ENCODE measurements at places on chromosomes 16 and 17.
A peak's percentile ranks its signal among the peaks of the same experiment; 100 is the strongest.

DNA sequence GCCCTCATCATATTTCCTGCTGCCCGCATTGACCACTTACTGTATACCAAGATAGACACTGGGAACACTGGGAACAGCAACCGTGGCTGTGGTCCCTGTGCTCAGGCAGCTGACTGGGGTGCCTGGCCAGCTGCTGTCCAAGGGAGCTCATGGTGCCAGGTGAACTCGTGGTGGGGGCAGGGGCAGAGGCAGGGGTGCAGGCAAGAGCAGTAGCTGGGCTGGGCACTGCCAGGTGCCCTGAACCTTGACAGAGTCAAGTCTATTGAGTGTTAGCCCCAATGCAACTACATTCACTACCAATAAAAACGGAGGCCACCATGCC is 202.5 kb downstream of the C16orf78 start:
- DNase-seq: no peak

- no peak for DNase-seq
Measured at GRCh38 chr16:3718628-3719027, 1.3 kb upstream of the TRAP1 start.

DNA sequence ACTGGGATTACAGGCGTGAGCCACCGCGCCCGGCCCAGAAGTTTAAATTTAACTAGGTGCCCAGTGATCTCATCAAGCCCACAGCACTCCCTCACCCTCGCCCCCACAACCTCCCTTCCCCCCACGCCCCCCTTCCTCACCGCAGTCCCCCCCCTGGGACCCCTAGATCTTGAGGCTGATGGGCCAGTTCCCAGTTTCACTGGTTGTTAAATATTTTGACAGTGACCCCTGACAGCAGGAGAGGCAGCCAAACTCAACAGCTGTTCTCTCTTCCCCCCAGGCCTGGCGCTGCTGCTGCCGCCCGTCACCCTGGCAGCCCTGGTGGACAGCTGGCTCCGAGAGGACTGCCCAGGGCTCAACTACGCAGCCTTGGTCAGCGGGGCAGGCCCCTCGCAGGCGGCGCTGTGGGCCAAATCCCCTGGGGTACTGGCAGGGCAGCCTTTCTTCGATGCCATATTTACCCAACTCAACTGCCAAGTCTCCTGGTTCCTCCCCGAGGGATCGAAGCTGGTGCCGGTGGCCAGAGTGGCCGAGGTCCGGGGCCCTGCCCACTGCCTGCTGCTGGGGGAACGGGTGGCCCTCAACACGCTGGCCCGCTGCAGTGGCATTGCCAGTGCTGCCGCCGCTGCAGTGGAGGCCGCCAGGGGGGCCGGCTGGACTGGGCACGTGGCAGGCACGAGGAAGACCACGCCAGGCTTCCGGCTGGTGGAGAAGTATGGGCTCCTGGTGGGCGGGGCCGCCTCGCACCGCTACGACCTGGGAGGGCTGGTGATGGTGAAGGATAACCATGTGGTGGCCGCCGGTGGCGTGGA is 15.6 kb downstream of the QPRT start:
- DNase-seq: no peak

- no peak for DNase-seq
Measured at GRCh38 chr16:30858111-30858495, 35.8 kb downstream of the BCL7C start.

DNA sequence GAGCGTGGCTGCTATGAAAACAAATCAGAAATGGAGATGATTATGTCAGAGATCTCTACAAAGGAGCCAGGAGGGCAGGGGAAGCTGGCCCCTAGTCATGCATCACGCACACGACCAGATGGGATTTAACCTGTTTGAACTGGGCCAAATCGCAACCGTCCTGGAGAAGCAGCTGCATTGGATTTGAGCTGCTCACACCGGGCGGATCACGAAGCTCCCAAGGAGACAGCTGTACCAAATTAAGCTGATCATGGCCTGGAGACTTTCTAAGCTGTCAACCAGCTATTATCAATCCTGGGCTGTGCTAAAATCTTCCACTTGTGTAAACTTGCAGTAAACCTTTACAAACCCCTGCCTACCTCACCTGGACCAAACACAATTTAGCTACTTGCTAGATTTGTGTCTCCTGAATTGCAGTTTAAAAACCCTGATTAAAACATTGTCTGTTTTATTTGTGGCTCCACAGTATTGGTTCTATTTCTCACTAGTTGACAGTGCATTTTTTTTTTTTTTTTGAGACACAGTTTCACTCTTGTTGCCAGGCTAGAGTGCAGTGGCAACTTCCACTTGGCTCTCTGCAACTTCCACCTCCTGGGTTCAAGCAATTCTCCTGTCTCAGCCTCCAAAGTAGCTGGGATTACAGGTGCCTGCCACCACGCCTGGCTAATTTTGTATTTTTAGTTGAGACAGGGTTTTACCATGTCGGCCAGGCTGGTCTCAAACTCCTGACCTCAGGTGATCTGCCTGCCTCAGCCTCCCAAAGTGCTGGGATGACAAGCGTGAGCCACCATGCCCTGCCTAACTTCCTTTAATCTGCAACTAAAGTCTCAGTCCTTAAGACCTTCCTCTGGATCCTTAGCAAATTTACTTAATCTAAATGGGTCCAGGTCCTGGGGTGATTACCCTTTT is 98.3 kb upstream of the GRIN2A start:
- DNase-seq: no peak

GRCh38 chr16:11232852-11233726 is 22.9 kb downstream of the SOCS1 start:
- DNase-seq: peak; percentile 60

DNA sequence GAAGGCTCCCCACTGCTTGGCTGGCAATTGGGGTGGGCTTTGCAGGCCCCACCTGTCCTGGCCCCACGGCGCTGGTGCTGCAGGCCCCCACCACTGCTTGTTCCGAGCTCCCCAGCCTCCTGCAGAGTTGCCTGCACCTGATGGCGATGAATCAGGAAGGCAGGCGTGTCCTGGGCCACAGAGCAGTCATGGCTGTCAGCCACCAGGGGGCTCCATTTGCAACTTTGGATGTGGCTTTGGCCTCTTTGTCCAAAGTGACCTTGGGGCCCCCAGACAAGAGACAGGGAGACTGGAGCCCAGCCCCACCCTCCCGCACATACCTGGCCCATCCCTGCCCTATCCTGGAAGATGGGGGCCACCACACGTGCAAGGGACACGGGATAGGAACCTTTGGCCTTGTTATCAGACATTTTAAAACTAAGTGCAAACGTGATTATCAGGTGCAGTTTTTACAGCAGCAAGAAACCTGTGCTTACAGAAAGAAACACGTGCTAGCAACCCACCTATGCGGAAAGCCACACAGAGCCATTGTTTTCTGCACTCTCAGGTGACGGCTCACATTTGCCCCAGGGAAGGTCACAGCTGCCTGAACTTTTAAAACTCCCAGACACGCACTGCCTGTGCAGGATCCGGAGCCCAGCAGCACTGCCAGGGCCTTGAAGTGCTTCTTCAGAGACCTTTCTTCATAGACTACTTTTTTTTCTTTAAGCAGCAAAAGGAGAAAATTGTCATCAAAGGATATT is at the start of gene DNASE1:
DNASE1 (plus strand) TSS at position 443 of the 743 bp plus-strand sequence. CDS start 683 bp downstream, outside the sequence.
- no peak for DNase-seq

DNA sequence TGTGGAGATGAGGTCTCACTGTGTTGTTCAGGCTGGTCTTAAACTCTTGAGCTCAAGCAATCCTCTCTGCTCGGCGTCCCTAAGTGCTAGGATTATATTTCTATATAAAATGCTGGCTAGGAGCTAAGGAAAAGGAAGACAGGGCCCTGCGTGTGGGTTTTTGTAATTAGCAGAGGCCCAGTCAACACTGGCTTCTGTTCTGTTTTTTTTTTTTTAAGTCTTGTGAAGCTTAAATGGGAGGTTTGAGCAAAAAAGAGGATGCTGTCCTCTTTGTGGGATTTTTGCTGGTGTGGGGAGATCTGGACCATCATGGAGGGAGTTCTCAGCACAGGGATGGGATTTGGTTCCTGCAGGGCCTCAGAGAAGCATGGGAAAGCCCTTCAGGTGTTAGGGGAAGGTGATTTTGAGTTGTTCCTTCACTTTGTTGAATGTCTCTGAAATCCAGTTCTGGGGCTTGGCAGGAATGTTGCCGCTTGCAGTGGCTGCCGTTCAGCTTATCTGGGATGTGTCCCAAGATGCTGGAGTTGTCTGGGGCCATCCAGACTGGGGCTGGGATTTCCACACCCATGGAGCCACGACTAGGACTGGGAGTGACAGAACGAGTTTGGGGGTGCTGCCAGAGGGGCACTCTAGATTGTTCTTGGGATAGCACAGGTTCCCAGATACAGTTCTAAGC is 4.2 kb downstream of the PYCARD start:
- DNase-seq: no peak

- no peak for DNase-seq
Measured at GRCh38 chr16:20868890-20869289, 31.3 kb downstream of the DCUN1D3 start.

DNA sequence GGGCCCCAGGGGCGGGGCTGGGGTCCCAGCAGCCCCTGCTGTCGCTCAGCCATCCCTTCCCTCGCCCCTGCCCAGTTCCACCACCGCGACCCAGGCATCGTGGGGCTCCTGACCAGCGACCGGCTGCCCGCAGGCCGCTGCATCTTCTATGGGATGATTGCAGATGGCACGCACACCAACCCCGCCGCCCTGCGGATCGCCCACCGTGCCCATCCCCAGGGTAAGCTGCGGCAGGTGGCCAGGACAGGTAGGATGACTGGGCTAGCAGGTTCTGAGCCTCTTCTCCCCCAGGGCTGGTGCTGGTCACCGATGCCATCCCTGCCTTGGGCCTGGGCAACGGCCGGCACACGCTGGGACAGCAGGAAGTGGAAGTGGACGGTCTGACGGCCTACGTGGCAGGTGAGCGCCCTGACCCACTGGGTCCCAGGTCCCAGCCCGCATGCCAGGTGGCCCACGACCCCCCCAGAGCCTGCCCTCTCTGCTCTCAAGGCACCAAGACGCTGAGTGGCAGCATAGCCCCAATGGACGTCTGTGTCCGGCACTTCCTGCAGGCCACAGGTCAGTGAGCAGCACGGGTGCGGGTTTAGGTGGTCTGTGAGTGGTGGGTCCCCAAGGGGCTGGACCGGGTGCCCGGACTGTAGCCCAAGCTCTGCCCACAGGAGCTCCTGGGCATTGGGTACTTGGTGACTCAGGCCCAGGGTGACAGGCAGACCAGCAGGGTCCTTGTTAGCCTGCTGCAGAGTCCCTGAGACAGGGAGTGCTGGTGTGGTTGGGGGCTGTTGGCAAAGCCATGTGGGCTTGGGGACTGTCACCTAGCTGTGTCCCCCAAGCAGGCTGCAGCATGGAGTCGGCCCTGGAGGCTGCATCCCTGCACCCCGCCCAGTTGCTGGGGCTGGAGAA is 2.8 kb downstream of the CEMP1 start:
- no peak for DNase-seq

DNA sequence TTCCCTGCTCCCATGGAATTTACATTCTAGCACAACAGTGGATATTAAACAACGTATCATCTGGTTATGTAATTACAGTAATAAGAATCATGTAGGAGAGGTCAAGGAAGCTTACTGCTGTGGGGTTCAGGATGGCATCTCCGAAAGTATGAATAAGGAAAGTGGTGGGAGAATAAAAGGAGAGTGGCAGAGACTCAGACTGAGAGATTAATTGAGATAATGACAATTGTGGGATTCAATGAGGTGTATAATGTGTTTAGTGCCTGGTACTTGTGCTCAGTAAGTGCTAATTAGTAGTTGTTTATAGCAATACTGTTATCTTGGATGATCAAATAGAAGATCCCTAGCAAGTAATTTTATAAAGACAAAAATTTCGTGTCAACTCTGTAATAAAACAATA is 45.3 kb downstream of the NF1 start:
- no peak for DNase-seq

DNA sequence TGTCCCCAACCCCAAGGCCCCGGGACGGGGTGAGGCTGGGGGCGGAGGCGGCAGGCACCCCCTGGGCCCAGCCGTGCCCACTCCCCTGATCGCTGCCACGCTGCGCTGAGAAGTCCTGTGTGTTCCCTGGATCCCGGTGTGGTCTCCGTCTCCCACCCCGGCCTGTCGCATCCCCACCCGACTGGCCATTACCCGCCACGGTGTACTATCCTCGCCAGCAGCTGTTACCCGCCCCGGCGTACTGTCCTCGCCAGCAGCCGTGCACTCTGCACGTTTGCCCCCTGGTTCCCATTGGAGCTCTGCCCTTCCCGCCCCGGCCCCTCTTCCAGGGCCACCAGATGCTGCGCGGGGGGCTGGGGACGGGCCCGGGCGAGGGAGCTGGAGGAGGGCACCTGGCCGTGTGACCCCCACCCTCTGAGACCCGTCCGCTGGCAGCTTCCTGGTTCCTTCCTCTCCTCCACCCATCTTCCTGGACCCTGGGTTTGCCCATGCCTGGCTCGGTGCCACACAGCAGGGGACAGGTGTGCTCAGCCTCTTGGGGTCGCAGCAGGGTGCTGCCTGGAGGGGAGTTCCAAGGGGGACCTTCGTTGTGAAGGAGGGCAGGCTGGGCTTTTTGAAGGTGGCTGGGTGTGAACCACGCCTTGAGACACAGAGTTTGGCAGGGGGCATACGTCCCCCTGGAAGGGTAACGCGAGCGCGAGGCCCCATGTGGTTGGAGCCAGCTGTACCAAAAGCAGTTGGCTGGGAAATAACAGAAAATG is 19.7 kb downstream of the BAHCC1 start:
- DNase-seq: no peak

DNA sequence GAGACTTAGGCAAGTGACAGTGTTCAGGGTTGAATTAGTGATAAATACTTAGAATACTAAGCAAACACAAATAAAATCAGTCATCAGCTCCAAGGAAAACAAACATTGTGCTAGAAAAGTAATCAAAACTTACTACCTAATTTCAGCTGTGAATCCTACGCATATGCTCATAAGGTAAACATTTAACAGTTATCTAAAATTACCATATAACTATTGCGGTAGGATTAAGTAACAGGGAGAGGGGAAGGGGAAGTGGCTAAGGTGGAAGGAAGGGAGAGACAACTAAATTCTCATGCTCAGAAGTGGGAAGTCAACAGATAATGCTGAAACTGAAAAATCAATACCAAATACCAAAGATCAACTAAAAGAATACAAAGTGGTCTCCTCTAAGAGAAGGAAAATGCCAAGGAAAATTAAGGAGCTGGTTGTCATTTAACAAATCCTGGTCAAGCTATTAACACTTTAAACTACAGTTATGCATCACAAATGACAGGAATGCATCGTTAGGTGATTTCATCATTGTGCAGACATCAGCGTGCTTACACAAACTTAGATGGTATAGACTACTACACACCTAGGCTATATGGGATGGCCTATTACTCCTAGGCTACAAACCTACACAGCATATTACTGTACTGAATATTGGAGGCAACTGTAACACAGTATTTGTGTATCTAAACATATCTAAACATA is 20.0 kb downstream of the USP32 start:
- no peak for DNase-seq

DNA sequence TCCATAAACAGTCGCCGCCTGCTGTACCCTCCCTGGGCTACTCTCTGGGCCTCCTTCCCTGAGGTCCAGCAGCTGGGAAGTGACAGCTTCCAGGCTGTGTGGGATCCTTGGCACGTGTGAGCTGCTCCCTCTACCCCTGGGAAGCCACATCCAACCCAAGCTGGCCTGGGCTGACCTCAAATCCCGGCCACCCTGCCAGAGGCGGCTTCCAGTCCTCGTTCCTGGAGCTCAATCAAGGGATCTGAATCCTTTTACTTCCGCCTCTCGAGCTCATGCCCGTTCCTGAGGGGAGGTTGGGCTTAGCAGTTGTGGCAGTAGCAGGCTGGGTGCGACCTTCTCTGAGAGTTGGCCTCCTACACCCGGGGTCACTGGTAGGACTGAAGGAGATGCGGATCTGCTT is 82.5 kb downstream of the NETO2 start:
- DNase-seq: no peak
